ENCODE measurements at places on chromosomes 7 and 10.

GRCh38 chr10:27816320-27816719, 70.7 kb upstream of the MKX start:
- no peak for DNase-seq

DNA sequence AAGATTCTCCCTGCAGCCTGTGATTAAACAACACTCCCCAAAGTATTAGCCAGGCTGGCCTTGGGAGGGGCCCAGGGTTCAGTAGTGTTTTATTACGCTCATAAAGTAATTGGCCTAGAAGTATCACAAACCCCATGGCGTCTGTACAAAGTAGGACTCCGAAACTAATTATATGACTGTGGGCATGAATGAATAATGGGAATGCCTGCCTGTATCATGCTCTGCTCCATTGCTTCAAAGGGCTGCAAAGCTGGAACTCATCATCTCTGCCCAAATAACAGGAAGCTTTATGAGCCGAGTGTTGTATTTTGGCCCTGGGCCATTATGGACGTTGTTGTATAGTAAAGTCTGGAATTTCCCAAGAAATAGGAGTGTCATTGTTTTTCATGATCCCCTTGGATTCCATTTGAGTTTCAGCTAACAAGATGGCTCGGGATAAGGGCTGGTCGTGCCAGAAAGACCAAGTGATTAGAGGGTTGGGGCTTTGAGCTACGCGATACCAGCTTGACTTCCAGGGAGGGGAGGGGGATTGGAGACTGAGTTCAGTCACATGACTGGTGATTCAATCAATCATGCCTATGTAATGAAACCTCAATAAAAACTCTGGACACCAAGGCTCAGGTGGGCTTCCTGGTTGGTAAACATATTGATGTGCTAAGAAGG, 65.3 kb upstream of the NPTX2 start:
- no peak for DNase-seq

DNA sequence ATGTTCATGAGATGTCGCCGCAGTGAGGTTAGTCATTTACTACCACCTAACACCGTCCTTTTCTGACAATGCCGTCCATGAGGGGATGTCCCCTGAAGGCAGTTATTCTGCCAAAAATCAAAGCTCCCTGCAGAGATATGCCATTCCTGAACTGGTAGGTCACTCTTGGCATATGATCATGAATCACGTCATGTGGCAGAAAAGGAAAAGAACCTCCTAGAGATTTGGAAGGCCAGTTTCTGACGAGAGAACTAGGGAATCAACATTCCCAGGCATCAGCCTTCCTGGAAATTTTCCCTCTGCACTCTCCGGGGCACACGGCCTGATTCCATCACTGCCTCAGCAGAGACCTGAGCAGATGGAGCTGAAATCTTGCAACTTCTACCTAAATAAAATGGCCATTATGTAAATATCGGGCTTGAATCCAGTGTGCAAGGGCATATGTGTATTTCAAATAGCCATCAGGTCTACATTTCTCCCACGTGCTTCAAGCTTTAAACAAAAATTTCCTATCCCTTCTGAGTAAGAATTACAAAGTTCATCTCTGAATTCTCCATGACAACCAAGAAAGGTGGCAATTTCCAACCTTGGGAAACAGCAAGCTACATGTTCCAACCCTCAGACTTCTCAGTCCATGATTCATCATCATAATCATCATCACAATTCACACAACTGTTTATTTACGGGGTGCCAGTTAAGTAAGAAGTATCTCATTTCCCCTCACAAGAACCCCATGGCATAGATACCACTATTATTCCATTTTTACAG, 46.5 kb downstream of the AMPH start:
- no peak for DNase-seq

GRCh38 chr7:47601119-47601880, 19.4 kb upstream of the TNS3 start:
- no peak for DNase-seq

DNA sequence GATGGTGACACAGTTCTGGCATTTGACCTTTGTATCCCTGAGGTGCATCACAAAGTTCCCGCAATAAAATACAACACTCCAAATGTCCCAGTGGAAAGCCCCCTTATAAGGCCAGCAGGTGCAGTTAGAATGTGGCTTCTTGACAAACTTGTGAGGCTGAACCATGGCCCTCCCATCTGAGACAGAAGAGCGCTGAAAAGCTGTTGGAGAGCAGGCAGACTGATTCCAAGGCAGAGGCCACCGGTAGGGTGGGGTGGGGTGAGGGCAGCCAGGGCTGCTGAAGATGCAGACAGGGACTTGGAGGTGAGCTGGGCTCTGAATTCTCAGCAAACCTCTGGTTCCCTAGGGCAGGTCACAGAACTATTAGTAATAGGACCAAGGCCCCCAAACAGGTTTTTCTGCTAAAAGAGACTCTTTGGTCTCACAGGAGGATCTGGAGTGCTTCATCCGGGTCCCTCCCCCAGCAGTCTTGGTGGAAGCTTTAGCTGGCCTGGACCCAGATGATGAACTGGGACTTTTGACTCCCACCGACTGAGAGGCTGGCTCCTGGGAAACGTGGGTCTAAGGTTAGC, 15.6 kb upstream of the CHST3 start:
- DNase-seq: no peak

- DNase-seq: no peak
Observed at GRCh38 chr7:127817466-127817865, 165.5 kb downstream of the SND1 start.

DNA sequence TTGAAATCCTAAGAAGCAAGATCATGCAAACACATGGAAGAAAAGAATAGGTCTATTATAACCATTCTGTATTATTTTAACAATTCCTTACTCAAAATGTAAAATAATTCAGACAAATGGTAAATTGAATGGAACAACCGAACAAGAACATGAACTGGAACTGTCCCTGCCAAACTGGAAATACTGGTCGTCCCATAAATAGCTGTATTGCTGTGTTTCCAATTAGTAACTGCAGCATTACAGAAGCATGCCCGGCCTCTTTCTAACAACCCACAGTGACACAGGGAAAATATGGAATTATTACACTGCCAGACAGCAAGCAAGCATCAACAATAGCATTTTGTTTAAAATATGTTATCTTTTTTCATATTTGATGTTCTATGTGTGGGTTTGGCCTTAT, 1138.5 kb upstream of the PHF14 start:
- DNase-seq: no peak

GRCh38 chr10:115933098-115933497, 339.9 kb downstream of the GFRA1 start:
- no peak for DNase-seq

DNA sequence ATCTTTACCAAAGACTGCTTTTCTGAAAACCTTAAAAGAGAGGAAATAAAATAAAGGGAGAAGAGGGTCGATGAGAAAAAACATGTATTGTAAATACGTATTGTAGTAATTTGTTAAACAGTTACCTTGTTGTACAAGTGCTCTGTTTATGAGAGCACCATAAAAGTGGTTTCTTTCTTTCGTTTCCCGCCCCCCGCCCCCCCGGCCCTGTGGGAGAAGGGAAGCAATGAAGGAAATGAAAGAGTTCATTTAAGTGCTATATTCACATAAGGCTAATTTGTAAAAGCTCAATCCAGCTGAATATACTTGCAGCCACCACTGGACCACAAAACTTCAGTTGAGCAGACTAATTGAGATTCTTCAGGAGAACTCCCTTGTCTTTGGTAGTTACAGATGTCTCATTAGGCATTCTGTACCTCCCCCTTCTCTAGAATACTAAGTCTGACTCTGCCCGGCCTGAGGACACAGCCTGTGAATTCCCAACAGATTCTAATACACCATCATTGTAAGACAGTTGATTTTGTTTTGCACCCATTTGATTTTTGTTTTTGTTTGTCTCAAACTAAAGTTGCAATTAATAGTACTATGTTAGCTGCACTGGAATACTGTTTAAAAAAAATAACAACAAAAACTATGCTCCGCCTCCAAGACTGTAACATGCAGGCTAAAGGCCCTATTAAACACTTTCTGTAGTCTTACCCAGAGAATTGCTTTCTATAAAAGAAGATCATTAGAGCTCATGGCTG, 124.9 kb downstream of the ARHGAP12 start:
- no peak for DNase-seq

DNA sequence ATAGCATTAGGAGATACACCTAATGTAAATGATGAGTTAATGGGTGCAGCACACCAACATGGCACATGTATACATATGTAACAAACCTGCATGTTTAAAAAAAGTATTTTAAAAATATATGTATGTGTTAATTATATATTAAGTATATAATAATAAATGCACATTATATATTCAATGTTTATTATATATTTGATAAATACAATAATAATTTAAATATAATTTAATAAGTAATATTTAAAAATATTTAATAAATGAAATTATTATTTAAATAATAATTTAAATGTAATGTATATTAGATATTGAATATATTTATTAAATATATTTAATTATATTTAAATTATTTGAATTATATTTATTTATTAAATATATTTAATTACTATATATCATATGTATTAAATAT, 661.3 kb upstream of the COBL start:
- DNase-seq: no peak

DNA sequence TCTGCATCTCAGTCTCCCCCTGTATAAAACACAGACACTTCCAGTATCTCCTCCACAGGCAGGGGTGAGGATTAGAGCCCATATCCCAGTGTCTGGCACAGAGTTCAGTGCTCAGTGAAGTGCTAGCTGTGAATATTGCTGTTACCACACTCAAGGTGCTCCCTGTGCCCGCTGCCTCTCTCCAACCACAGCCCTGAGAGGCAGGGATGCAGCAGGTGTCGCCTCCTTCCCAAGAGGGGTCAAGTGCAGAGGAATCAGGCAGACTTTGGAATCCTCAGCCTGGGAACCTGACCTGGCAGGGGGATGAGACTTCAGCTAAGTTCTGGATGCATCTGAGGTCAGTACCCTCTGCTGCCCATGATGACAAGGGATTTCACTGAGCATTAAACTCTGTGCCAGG, 163.1 kb downstream of the GFRA1 start:
- DNase-seq: no peak

DNA sequence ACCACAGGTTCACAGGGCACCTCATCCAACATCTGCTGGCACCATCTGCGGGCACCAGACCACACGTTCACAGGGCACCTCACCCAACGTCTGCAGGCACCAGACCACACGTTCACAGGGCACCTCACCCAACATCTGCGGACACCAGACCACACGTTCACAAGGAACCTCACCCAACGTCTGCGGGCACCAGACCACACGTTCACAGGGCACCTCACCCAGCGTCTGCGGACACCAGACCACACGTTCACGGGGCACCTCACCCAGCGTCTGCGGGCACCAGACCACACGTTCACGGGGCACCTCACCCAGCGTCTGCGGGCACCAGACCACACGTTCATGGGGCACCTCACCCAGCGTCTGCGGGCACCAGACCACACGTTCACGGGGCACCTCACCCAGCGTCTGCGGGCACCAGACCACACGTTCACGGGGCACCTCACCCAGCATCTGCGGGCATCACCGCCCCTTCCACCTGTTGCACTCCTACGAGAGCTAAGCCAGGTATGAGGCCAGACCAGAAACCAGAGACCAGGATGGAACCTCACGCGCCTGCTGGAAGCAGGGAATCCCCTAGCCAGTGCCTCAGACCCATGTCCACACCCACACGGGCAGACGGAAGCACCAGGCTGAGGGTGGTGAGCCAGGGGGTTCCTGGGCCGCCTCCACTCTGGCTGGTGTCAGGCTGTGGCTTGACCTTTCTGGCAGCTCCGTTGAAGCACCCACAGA, 182.8 kb downstream of the MAD1L1 start:
- no peak for DNase-seq

DNA sequence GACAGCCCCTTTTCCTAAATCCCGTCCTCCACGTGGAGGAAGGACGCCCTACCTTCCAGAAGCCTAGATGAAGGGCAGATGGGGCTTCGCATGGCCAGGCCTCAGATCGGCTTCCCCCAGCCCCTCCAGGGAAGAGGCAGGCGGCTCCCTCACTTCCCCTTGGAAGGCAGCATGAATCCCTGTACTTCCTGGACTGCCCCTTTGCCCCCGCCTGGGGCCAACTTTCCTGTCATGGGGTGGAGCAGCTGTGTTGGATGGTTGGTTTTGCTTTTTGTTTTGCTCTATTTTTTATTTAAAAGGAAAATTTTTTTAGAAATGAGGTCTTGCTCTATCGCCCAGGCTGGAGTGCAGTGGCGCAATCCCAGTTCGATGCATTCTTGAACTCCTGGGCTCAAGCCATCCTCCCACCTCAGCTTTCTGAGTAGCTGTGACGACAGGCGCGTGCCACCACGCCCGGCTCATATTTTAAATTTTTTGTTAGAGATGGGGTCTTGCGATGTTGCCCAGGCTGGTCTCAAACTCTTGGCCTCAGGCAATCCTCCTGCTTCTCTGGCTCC, 27.2 kb downstream of the GTF2IRD1 start:
- no peak for DNase-seq

- DNase-seq: no peak
Observed at GRCh38 chr7:134959810-134960209, 26.5 kb upstream of the AGBL3 start.

GRCh38 chr7:98323597-98324322, 42.3 kb downstream of the BRI3 start:
- no peak for DNase-seq

GRCh38 chr7:102891693-102892261, 21.0 kb upstream of the LRRC17 start:
- no peak for DNase-seq

Data from CD8-positive, alpha-beta memory T cell (primary cell).